GM12865 (cell line): ENCODE measurements at places on chromosomes 12 and 14.

- no peak for DNase-seq
These were observed 465.7 kb upstream of the MGAT4C start for GRCh38 chr12:86721713-86722397.

DNA sequence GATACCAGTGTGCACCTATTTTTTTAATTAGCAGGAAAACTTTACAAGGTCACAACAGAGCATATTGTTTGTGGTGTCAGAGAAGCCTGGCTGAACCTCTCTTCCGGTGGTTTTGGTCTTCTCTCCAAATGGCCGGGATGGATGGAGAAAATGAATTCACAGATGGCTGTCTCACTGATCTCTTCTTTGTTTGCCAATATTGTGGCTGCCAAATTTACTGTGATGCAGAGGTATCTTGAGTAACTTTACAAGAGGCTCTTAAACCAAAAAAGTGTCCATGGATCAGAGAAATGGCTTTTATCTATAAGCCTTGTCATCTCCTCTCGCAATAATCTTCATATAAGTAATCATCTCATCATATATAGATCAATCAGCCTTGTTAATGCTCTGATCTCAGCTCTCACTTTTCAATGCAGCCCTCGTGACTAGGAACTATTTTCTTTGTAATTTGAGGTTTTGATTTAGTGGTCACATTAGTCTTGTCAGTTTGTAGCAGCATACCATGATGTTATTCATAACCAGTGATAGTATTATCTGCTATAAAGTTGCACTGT lies 308.1 kb downstream of the EGLN3 start:
- DNase-seq = no peak

DNA sequence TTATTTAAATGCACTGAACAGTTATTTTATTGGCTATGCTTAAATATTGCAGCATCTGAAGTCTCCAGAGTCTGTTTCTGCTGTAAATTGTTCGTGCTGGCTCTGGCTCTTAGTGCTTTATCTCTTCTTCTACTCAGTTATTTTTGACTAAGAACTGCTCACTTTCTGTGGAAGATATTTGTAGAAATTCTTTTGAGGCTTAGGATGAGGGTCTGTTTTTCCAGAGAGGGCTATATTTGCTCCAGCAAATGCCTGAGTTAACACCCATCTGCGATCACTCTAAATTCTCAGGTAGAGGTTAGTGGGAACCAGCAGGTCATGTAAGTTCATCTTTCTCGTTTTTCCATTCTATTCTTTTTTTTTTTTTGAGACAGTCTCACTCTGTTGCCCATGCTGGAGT lies 71.1 kb downstream of the ARL6IP4 start:
- no peak for DNase-seq

DNA sequence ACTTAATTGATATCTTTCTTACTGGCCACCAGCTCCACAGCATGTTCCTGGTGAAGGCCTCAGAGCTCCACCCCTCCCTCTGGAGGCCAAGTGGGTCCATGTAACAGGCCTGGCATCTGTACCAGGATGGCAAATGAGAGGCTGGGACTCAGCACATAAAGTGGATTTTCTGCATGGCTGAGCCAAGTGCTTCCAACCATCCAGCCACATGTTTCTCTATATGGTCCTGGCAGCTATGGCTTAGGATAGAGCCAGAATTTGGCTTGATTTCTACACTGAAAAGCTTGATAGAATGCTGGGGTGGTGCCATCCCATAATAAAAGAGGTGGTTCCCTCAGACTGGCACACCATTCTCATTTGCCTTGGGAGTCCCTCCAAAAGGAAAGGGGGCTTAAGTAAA lies 94.1 kb downstream of the PAX9 start:
- no peak for DNase-seq

DNA sequence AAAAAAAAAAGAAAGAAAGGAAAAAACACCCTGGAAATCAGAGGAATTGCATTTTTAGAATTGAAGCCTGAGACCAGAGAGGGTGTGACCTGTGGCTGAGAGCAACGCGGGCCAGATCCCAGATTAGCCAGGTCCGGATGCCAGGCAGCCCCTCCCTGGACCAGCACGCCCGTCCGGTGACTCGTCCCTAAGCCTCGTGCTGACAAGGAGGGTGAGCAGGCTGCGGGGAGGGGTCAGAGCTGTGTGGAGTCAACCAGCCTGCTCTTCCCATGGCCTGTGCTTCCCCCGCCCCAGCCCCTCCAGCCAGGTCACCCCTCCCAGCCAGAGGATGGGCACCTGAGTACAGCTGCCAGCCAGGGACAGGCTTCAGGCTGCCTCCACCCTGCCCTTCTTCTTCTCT lies 4.2 kb upstream of the KLC1 start:
- DNase-seq = peak; percentile 27

- no peak for DNase-seq
These were observed 148.4 kb upstream of the BCL2L14 start for GRCh38 chr12:11922361-11922760.

- DNase-seq = no peak
These were observed at the start of gene CD4 for GRCh38 chr12:6788972-6789924. Gene CD4 (plus strand): TSS chr12:6789528. CDS start chr12:6800139, 10,611 bp downstream.

- no peak for DNase-seq
These were observed 66.8 kb downstream of the TGFB3 start for GRCh38 chr14:75915045-75915444.

- peak; percentile 64 for DNase-seq
These were observed 46.0 kb downstream of the MYO1H start for GRCh38 chr12:109393437-109394345.

DNA sequence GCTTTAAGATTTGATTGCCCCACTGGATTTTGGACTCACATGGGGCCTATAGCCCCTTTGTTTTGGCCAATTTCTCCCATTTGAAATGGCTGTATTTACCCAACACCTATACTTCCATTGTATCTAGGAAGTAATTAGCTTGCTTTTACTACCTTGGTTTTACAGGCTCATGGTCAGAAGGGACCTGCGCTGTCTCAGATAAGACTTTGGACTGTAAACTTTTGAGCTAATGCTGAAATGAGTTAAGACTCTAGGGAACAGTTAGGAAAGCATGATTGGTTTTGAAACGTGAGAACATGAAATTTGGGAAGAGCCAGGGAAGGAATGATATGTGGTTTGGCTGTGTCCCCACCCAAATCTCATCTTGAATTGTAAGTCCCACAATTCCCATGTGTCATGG lies 419.0 kb upstream of the TMPO start:
- no peak for DNase-seq

DNA sequence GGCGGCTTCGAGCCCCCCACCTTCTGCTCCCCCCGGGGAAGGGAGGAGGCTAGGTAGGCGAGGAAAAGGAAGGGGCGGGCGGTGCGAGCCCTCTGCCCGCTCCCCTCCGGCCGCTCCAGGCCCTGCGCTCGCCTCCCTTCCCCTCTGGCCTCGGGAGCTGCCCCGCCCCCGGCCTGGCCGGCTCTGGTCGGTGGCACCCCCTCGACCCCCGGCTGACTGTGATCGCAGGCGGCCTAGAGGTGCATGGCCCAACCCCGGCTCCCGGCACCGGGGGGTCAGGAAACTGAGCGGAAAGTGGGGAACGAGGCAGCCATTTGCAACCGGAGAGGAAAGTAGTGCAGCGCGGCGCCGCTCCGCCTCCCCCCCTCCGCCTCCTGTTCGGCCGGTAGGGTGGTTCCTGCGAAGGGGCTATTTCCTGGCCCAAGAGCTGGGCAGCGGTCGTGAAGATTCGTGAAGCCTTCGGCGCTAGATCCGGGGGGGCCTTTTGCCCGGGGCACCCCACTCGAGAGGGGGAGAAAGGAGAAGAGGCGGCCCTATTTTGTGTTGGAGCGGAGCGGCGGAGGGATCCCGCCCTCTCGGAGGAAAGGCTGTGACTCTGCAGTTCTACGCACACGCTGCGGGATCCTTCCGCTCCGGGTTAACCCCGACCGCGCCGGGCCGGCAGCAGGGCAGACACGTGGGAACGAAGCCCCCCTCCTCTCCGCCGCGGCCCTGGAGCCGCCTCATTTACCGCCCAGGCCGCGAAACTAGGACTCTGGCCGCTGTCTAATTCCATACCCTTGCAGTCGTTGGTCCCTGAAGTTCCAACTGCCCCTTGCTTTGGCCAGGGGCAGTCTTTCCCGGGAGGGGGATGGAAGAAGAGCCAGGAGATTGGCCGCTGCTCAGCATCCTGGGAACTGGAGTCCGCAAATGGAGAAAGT lies at the start of gene KMT2D:
Gene KMT2D, minus strand, starts transcription at position 558 of the 920 bp plus-strand sequence. CDS start 5,470 bp downstream, outside the sequence.
- DNase-seq = peak; percentile 98

DNA sequence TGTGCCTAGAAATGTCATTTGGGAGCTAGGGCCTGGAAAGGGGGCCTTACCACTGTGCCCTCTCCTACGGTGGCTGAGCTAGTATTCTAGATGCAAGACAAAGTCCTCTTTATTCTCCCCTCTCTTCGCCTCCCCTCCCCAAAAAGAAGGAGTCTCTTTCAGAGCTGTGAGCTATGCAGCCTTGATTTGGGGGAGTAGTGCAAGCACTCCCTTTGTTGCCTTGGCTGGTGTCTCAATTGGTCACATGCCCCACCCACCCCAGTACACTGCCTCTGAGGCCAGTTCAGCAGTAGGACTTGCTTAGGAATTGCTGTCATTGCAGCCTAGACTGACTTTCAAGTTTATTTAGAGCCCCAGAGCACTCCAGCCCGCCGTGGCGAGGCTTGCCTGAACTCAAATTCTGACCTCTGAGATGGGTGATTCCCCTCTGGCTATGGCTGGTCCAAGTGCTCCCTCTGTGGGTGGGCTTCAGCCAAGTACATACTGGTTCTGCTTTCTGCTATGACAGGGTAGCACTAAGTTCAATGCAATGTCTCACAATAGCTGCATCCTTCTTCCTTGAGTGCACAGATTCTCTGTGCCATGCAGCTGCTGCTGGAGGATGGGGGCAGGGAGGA lies 37.0 kb upstream of the FBXO33 start:
- peak; percentile 83 for DNase-seq

DNA sequence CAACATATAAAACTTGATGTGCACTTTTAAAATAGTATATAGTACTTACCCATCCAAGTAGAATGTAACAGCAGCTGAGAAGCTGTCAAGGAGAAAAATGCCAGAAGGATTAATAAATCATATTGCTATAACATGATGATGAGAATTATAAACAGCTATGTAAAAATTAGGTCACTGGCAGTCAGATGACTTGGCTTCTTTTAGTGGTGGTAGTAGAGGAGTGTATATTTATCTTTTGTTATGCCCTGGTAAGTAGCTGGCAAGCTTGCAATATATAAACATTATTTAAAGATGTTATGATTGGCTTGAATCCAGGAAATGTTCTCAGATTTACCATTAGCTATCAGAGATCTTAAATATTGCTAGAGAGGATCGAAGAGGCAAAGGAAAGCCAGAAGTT lies 471.0 kb upstream of the MGAT4C start:
- DNase-seq = no peak

DNA sequence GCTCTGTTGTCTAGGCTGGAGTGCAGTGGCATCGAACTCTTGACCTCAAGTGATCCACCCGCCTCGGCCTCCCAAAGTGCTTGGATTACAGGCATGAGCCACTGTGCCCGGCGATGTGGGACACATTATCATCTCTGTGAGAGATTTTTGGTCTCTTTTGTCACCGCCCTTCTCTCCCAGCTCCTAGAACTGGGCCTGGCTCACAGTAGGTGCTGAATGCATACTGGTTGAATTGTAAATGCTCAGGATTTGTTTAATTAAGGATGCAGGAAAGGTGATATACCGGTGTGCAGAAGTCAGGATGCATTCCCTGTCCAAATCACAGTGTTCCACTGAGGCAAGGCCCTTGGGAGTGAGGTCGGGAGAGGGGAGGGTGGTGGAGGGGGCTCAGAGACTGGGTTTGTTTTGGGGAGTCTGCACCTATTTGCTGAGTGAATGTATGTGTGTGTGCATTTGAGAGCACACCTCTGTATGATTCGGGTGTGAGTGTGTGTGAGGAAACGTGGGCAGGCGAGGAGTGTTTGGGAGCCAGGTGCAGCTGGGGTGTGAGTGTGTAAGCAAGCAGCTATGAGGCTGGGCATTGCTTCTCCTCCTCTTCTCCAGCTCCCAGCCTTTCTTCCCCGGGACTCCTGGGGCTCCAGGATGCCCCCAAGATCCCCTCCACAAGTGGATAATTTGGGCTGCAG lies 1.0 kb upstream of the KRT18 start:
- no peak for DNase-seq

DNA sequence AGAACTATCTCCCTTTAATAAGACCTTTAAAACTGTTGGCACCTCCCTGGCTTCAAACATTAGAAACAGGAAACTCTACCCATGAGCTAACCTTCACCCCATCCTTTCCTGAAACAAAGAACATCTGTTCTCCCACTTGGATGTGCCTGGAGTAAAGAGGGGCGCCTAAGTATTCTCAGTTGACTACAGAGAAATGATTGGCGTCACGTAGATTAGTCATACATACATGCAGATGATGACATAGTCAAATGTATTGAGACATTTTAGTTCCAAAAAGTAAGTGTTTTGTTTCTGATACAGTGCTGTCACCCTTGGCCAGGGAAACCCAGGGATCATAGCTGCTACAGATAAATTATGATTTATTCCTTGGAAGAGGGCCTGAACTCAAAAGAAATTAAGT lies 260.0 kb upstream of the PLEKHG7 start:
- no peak for DNase-seq

- DNase-seq = no peak
These were observed 247.6 kb downstream of the IPO8 start for GRCh38 chr12:30448038-30448437.

- no peak for DNase-seq
These were observed 122.5 kb upstream of the BCAT1 start for GRCh38 chr12:25071366-25071765.

DNA sequence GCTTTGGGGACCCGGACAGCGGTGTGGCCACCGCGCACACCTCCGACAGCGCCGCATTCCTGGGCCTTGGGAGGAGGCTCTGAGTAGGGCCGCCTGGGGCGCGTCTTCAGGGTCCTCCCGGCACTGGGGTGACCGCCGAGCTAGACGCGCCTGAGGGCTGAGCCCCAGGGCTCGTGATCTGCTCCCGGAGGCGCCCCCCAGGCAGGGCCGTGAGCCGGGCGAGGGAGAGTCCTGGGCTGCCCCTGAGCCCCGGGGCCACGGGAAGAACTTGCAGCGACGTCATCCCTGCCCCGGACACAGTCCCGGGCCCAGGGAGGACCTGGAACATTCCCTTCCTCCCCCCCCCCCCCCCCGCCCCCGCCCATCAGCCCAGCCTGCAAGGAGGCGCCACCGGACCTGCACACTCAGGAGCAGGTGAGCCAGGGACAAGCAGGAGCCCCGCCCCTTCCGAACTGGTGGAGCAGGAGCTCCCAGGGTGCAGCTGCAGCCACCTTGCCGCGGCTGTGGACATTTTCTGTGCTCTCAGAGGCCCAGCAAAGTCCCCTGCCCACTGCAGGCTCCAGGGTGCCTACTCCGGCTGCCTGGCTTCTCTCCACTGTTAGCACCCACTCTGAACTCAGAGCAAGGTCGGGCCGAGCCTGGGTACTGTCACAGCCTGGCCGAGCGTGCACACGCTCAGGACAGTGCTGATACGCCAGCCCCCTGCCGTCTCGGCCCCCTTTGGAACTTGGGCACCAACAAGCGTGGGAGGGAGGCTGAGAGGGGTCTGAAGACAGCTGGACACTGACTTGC lies 50.7 kb downstream of the A2M start:
- DNase-seq = no peak
